ENCODE measurements at places on chromosomes 5 and 9.

- no peak for DNase-seq
Measured at GRCh38 chr9:126670270-126670669, 56.5 kb downstream of the LMX1B start.

GRCh38 chr9:136631038-136632000, 31.4 kb upstream of the EGFL7 start:
- DNase-seq = peak; percentile 31

DNA sequence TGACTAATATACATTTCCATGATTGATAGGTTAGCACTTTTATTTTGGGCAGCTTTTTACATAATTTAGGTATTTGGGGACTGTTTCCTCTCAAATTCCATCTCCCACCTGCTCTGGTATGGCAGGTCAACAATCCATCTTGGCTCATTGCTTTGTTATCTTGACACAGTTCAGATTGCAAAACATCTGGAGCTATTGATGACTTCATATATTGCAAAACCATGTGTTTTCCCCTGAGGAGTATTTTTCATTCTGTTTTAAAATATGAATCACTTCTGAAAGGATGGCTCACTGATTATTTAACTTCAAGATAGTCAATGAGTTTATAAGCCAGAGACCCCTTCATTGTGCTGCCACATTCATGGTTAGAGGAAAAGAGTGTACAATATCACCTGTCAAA, 1206.0 kb upstream of the C9orf72 start:
- DNase-seq = peak; percentile 8

- no peak for DNase-seq
Measured at GRCh38 chr9:115194216-115194615, 76.3 kb upstream of the TNC start.

GRCh38 chr9:136981588-136982231, 1.1 kb upstream of the LCNL1 start:
- DNase-seq = no peak

DNA sequence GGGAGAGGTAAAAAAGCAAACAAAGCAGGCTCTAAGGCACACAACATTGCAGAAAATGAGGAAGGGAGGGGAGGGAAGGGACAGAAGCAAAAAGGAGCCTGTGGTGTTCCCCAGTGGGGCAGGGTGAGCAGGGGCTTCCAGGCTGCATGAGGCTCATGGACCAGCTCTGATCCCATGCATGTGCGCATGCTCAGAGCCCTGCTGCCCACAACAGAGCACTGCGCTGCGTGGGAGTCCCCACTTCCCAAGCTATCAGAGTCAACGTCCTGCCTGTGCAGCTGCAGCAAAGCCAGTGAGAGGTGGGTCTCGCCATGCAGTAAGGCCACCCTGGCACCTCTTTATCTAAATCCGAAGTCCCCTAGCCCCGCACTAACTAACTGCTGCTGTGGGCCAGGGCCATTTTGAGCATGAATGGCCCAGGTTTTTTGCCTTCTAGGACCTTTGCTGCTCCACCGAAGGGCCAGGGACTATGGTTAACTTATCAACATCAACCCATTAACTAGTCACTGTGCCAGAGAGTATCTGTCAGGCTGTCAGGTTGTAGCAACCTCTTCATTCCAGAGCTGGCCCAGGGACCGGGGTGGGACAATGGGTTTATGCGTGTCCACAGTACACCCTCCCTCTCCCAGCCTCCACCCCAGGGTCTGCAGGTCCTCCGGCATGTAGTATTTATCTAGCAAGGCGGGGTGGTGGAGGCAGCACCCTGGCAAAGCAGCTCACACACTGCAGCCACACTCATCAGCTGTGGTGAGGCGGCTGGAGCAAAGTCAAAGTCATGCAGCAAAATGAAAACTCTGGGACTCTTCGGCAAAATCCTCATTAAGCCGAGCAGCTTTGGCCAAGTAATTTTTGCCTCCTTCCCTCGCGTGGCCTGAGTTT, 123.6 kb downstream of the SAXO1 start:
- no peak for DNase-seq

GRCh38 chr5:137932800-137933199, 43.5 kb downstream of the PKD2L2 start:
- no peak for DNase-seq

- DNase-seq = no peak
Measured at GRCh38 chr9:20331095-20331685, 291.1 kb downstream of the MLLT3 start.

GRCh38 chr5:96726802-96727201, 64.6 kb downstream of the CAST start:
- DNase-seq = no peak

GRCh38 chr5:158940977-158941376, 158.7 kb downstream of the EBF1 start:
- DNase-seq = no peak

DNA sequence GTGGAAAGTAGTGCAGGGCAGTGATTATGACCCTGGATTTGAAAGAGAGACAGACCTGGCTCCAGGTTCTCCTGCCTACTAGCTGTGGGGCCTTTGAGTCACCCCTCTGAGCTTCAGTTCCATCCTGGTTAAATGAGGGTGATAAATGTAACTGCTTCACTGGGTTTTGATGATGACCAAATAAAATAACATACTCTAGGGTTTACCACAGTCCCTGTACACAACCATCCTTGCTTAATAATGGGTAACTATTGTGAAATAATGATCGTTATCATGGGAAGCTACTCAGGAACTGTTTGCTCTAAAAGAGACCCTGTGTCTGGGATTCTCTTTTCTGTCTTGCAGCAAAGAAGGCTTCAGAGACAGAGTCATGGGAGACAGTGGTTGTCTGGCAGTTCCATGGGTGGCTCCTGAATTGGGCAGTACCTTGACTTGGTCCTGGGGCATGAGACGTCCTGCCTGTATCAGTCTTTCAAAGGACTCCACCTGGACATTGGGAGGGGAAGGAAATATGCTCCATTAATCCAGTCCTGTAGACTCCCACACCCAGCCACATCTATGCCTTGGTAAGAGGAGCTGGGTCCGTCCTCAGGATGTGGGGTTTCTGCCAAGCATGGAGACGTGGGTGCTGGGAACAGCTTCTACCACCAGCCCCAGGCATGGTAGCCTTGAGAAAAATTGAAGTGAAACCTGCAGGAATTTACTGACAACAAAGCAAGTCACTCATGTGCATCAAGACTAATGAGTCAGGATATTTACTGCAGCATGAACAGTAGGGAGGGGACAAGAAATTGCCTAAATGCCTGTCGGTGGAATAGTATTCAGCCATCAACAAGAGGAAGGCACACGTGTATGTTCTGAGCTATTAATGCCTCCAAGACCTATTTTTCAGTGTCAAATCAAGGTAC, 23.4 kb downstream of the AKNA start:
- peak; percentile 72 for DNase-seq

- DNase-seq = no peak
Measured at GRCh38 chr5:65802820-65803219, 80.8 kb downstream of the NLN start.

DNA sequence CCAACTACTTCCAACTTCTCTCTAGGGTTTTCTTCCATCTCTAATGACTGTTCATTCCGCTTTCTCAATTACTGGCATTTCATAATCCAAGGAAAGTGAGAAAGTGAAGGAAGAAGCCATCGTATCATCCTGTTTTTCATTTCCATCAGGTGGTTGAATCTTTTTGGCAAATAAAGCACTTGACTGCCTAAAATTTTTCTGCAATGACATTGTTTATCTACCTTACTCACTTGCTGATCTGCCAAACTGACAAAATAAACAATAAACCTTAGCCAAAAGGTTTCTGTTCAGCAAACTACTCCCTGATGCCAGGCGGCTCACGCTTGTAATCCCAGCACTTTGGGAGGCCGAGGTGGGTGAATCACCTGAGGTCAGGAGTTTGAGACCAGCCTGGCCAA, 18.4 kb downstream of the FNBP1 start:
- DNase-seq = no peak

GRCh38 chr9:89746385-89747116, 141.7 kb downstream of the GADD45G start:
- DNase-seq = no peak

GRCh38 chr5:88483964-88484672, 215.5 kb upstream of the TMEM161B start:
- DNase-seq = no peak

DNA sequence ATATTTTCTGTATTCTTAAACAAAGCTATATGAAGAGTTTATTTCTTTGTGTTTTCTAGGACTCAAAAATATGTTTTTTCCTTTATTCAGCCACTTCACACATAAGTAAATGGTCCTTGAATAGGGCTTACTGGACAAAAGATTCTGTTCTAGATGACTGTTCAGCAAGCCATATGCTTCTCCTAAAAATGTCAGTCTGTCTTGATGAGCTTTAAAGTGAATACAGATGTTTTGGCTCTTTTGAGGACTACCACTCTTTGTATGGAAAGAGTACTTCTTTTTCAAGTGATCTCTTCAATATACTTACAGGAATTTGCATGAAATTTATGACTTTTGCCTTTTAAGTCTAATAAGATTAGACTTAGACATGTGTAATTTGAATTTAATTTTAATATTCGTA, 8.4 kb downstream of the NDUFS4 start:
- no peak for DNase-seq

- no peak for DNase-seq
Measured at GRCh38 chr9:29691758-29692407, 2118.6 kb upstream of the C9orf72 start.

- no peak for DNase-seq
Measured at GRCh38 chr5:142204219-142204618, 95.6 kb downstream of the NDFIP1 start.

GRCh38 chr5:116388564-116389258, 185.9 kb downstream of the SEMA6A start:
- DNase-seq = no peak

DNA sequence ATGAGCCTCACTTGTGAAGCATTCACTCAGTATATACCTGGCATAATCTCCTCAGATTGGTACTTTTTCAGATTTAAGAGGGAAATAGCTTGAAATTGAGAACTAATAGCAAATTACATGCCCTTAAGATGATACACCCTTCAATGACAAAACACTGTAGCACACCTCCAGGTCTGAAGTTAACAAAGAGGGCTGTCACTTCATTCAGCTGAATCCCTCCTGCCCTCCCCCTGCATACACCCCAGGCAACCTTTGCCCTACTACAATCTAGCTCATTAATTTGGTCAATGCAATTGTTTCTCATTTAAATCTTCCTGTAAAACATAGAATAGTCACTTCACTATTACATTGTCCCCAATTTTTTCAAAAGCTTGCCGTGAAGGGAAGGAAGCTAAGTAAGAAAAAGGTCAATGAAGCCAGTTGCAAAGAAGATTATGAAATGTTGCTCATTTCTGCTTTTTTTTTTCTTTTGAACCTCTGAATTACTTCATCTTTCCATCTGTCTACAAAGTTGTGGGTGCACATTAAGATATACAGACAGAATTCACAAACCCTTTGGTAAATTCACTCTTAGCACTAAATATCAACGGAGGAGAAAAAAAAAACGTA, 294.8 kb upstream of the PTGER4 start:
- no peak for DNase-seq

- peak; percentile 94 for DNase-seq
Measured at GRCh38 chr5:149452665-149453617, 73.8 kb upstream of the IL17B start.

- no peak for DNase-seq
Measured at GRCh38 chr9:36960575-36960955, 73.5 kb downstream of the PAX5 start.

- no peak for DNase-seq
Measured at GRCh38 chr5:114473541-114473940, 111.7 kb downstream of the KCNN2 start.

- no peak for DNase-seq
Measured at GRCh38 chr5:103114440-103114839, 5.5 kb downstream of the GIN1 start.

- DNase-seq = no peak
Measured at GRCh38 chr9:83043597-83043996, 19.3 kb downstream of the RASEF start.

DNA sequence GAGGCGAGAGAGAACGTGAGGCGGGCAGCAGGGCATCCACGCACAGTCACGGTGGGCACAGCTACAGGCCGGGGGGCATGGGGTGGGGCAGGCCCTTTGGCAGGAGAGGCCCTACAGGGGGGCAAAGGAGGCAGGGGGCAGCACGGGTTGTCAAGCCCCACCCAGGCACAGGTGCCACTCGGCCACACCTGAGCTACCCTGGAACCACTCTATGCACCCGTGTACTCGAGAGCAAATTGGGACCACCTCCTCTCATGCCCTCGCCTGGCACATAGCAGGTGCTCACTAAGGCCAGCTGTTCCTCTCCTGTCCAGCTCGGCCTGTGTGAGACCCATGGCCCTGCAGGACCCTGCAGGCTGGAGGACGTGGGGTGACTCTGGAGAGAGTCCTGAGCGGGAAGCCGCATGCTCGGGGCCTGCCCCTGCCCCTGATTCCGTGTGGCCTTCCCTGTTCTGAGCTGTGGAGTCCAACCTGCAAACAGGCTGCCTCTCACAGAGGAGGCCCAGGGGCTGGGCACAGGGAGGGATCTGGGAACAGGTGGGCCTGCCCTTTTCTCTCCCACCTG, 31.4 kb upstream of the SARDH start:
- DNase-seq = no peak

- no peak for DNase-seq
Measured at GRCh38 chr5:119309326-119309725, 46.5 kb upstream of the TNFAIP8 start.

- peak; percentile 35 for DNase-seq
Measured at GRCh38 chr5:151825445-151825844, 53.7 kb downstream of the G3BP1 start.

DNA sequence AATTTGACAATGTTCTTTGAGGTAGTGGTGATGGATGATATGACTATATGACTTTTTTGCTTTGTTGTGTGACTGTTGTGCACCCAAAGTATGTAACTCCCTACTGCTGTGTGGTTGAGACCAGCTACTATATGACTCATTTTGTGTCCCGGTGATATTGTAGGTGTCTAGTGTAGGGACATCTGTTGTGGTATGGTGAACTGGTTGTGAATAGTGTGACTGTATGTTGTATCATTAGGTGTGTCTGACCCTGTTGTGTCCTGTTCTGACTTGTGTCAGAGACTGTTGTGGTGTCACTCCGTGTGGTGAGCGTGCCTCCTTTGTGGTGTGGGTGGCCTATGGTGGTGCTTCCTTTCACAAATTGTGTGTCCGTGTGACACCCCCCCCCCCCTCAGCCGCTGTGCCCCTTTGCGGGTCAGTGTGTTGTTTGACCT, 11.2 kb upstream of the CXXC5 start:
- no peak for DNase-seq

GRCh38 chr5:138000102-138000723, 32.7 kb downstream of the FAM13B start:
- peak; percentile 14 for DNase-seq

Measured in non-pigmented ciliary epithelial cell (primary cell).